ENCODE measurements at places on chromosomes 13 and 19.

DNA sequence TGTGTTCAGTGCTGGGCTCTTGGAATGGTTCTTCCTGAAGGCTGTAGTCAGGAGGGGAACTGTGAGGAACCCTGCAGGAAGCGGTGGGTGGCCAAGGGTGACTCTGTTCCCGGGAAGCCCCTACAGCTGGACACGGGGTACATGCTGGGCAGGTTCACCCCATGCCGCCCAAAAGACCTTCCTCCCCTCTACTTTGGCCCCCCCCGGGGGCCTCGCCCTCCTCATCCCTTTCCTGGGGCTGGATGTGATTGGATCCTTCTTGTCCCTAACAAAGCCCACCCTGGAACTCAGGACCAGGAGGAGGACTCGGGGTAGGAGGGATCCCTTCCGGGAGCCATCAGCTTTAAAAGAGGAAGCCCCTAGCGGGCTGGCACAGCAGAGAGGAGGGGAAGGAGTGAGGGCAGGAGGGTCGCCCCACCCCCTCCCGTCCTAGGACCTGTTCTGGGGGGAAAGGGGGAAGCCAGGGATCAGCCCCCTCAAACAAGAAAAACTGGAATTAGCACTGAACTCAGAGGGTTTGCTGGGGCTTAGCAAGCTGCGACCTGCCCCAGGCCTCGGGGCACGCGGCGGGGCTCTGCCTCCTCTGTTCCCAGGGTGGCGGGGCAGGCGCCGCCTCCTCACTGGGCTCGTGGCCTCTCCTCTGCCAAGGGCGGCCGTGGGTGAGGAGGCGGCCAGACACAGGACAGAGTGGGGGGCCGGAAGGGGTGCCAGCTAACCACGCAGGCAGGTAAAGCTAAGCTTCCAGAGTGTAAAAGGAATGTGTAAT lies 4.0 kb downstream of the CEBPA start:
- no peak for DNase-seq

DNA sequence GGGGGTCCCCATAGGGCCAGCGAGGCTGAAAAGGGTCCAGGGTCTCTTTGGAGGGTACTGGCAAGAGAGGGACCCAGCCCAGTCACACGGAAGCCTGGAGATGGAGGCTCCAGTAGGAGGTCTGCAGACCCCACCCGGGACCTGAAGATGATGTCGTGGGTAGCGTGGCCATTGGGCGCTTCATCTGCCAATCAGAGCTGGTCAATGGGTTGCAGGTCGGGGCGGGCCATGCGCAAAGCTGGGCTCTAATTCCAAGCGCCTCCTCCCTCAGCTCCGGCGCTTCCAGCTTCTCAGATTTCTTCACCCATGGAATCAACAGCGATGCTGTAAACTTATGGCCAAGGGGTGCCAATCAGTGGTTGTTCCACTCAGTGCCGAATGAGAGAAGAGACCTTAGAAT lies 10.9 kb downstream of the SIGLEC12 start:
- no peak for DNase-seq

DNA sequence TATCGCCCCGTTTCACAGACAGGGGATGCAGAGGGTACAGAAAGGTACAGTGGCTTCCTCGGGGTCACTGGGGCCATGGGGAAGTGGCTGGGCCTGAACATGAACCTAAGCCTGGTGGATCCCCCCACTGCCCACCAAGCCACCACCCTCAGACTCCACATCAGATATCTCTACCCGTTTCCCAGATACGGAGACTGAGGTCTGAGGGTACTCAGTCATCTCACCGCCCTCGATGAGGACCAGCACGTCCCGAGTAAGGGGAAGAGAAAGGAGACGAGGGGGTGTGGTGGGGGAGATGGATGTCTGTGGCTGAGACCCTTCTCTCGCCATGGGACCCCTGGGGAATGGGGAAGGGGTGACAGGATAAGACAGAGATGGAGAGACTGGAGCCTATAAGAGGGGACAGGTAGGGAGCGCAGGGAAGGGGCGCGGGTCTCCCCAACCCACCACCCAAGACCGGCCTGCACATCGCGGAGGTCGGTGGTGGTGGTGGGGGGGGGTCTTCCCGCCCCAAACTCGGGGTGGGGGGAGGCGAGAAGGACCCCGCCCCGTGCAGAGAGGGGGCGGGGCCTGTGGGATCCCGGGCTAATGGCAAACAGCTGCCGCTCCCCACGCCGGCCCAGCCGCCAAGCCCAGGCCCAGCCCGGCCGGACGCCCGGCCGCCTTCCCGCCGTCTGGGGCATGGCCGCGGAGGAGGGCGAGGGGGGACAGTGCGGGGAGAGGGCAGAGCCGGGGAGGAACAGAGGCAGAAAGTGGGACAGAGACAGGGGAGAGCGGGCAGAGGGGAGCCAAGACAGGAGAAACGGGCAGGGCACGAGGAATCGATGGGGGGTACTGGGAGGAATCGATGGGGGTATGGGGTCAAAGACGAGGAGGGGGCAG lies 698 bp downstream of the KANK2 start:
- DNase-seq, result no peak

GRCh38 chr19:1819341-1820255 lies 7.5 kb upstream of the ATP8B3 start:
- DNase-seq, result no peak

- DNase-seq, result no peak
Measured at GRCh38 chr13:28499609-28500008, 4.7 kb upstream of the FLT1 start.

- DNase-seq, result no peak
Measured at GRCh38 chr13:23289917-23290357, 109.2 kb downstream of the SGCG start.

- DNase-seq, result no peak
Measured at GRCh38 chr13:67063036-67063435, 167.1 kb downstream of the PCDH9 start.

DNA sequence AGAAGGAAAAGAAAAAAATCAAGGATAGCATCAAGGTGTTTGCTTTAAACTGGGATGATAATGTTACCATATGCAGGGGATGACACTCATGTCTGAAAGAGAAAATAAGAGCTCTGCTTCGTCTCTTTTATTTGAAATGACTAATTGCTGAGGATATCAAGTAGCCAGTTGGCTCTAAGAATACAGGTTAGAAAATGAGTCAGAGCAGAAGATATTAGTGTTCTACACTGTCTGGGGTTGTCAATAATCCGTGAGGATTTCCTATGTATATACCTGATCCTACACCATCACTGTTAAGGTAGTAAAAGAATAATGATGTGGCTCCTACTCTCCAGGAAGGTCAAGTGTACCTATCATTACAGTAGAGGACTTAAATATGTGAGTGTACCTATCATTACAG lies 562.5 kb downstream of the GPC6 start:
- no peak for DNase-seq

GRCh38 chr13:32022311-32022710 lies 9.3 kb upstream of the FRY start:
- no peak for DNase-seq

DNA sequence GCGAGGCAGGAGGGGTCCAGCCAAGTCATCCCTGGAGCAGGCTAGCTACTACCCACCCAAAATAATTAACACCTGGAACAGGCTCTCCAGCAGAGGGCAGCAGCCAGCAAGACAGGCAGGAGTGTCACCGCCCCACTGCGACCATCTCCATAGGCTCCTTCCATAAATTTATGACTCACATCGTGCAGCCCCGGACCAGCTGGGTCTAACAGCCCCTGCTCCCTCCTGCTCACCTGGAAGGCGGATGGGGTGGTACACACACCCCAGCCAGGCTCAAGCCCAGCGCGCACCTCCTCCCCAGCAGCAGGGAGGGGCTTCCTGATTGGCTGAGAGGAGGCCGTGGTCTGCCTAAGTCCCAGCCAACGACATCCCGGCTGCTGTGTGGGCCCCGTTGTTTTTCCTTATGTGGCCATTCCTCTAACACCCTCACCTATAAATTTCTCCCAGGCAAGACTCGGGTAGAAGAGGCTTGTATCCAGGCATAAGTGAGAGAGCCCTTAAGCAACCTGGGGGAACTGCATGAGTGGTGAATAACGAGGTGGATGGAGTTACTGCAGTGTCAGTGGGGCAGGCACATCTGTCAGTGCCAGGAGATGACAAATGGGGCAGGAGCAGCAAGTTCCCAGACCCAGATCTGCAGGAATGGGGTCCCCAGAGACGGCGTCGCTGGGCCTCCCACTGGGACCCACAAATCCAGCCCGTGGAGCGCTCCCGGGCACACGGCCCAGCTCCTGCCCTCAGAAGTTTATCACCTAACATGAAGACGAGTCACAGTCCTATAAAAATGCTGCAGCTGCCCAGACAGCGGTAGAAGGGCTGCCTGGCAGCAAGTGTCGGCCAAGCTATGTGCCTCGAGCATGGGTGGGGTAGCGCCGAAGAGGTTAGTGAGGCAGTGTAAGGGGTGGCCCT lies 43.1 kb downstream of the CEBPG start:
- peak; percentile 60 for DNase-seq

GRCh38 chr19:40588110-40588854 lies 11.6 kb downstream of the SHKBP1 start:
- DNase-seq, result no peak

DNA sequence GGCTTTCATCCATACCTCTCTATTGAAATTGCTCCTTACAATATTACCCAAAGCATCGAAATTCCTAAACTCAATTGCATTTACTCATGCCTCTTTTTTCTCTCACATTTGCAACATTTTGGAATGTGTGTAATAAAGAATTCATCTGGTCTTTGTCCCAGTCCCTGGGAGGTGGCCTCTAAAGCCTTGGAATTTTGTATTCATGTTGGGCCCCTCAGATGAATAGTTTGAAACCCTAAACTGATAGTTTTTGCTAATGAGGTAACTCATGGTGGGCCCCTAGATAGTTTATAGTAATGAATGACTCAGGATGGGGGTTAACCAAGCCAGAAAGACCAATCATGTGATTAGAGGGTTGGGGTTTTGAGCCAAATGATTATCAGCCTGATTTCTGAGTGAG lies 490.4 kb downstream of the DIAPH3 start:
- DNase-seq, result no peak

- no peak for DNase-seq
Measured at GRCh38 chr19:6056282-6056741, 54.0 kb downstream of the RFX2 start.

- no peak for DNase-seq
Measured at GRCh38 chr13:46609052-46609451, 56.1 kb downstream of the LRCH1 start.

DNA sequence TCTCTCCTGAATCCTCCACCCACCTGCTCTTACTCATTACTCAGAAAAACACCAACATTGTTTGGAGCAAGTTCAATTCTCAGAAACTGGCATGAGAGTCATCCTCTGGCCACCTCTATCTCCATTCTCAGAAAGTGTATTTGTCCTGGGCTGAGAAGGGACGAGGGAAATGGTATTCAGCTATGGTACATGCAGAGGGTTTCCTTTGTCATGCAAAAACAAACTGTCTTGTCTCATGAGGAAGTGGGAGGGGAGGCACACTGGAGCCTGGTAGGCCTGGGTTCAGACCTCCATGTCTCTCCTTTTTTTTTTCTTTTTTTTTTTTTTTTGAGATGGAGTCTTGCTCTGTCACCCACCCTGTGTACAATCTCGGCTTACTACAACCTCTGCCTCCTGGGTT lies 31.9 kb upstream of the LILRA2 start:
- DNase-seq, result no peak

DNA sequence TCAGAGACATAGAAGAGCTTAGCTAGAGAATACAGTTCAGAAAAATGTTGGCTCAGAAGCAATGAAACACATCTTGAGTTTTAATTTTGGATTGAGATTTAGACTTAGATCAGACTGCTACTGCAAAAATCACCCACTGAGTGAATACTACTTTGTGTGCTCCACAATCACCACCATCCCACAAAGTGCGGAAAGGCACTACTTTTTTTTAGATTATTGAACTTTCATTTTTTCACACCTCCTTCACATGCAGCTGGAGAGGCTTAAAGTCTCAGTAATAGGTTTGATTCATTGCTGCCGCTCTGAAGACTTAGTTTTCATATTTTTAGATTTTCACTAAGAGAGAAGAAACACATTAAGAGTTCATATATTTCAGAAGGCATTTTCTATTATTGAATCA lies 289.9 kb upstream of the PRR20A start:
- no peak for DNase-seq

DNA sequence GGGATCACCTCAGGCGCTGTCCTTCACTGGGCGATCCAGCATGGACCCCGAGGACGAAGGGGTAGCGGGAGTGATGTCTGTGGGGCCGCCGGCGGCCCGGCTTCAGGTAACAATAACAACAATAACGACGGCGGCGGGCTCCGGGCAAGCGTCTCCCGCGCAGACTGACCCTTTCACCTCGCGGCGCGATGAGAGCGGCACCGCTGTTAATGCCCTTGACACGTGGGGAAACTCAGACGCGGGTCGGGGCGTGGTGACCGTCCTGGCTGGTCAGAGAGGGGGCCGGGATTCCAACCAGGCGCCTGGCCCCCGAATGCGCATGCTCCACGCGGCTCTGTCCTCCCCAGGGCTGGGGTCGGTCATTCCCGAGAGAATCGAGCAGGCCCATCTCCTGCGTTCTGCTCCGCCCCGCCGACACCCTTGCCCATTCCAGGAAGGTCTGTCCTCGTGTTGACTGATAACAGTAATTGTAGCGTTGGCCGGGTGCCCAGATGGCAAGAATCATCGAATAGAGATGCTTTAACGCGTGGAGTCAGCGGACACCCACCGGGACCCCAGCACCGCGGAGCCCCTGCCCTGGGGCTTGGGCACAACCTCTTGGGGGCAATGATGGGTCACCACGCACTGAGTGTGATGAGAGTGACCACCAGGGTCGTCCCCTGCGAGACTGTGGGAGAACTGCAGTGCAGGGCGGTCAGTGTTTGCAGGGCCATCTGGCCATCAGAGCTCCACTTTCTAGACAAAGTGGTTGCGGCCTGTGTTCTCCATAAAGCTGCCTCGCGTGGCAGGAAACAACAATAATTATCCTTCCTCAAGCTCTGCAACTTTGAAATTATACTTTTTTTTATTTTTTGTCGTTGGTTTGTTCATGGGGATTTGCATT lies 528 bp downstream of the ZNF8 start:
- DNase-seq, result peak; percentile 45

GRCh38 chr13:26061947-26062346 lies 10.1 kb upstream of the SHISA2 start:
- no peak for DNase-seq

GRCh38 chr19:1752757-1753728 lies at the start of gene ONECUT3:
Gene ONECUT3, plus strand, starts transcription at chr19:1753506. Its CDS starts 157 bp downstream, at chr19:1753663.
- DNase-seq, result no peak

- no peak for DNase-seq
Measured at GRCh38 chr13:113996081-113996911, 22.4 kb upstream of the C13orf46 start.

DNA sequence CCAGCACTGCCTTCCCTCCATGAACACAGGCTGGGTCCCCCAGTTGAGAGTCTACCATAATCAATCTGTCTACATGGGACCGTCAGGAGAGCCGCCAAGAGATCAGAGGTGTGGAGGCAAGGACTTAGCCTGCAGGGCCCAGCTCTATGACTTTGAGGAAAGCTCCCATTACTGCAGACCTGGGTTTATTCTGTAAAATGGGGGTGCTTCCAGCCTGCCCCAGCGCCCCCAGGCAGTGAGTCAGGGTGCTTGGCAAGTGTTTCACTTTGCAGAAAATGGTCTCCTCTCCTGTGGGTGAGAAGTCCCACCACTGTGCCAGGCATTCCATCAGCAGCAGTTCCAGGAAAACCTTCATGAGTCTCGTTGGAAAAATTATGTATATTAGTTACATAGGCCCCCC lies 75.5 kb upstream of the VSTM2B start:
- DNase-seq, result no peak

- peak; percentile 57 for DNase-seq
Measured at GRCh38 chr19:4730740-4731171, 7.1 kb upstream of the DPP9 start.
